ENCODE measurements at places on chromosomes 2 and 18. TPM values are rescaled to one million over a fixed set of nuclear protein-coding genes. Genes with fewer than 3 reads are reported as not detected.

Gene HRH4
- not detected for polyA plus RNA-seq

Gene UGP2
- polyA plus RNA-seq: 61.0 TPM

Gene SERPINB4
- not detected for polyA plus RNA-seq

Gene L3MBTL4
- polyA plus RNA-seq: 2.1 TPM

Gene CCDC74A
- polyA plus RNA-seq: 1.2 TPM

Gene LOXHD1
- 0.22 TPM for polyA plus RNA-seq

Gene PID1
- polyA plus RNA-seq: 4.1 TPM

Gene GALR1
- polyA plus RNA-seq: not detected

Gene VWC2L
- not detected for polyA plus RNA-seq

Gene NEB
- 3.2 TPM for polyA plus RNA-seq

Gene DES
- 24.7 TPM for polyA plus RNA-seq

Gene DOK6
- 0.16 TPM for polyA plus RNA-seq

Data from spleen (tissue), 13 donors.